ENCODE measurements at places on chromosomes 1 and 21. TPM values are rescaled to one million over a fixed set of nuclear protein-coding genes. Genes with fewer than 3 reads are reported as not detected.

OR2L3 gene
- not detected for total RNA-seq

- H3K4me1 ChIP-seq = no peaks in the 10 kb centered on the region
- no peaks in the 10 kb centered on the region for H3K36me3 ChIP-seq
- no peak for DNase-seq
- H3K27ac ChIP-seq = no peak overlapping the region
- no peaks in the 10 kb centered on the region for H3K27me3 ChIP-seq
Measured at GRCh38 chr1:217332431-217333065, 298.3 kb downstream of the GPATCH2 start.

DNA sequence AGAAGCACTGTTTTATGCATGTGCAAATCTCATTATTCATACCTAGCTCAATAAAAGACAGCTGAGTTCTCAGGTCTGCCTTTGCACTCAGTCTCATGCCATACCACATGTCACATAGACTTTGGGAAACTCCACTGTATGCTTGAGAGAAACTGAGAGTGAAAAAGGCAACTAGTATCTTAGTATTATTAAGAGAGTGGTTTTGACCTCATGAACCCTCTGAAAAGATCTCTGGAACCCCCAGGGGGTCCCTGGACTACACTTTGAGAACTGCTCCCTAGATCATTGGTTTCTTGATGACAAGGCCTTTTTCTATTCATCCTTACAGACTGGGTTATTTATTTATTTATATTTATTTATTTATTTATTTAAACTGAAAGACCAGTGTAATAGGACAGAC, 3.7 kb upstream of the RHEX start:
- H3K27me3 ChIP-seq = no peaks in the 10 kb centered on the region
- no peaks in the 10 kb centered on the region for H3K36me3 ChIP-seq
- H3K27ac ChIP-seq = no peak overlapping the region
- no peak overlapping the region for H3K4me3 ChIP-seq

GRCh38 chr1:2158272-2158671, 36.3 kb downstream of the FAAP20 start:
- peaks cover 2% of the 10 kb centered on the region for H3K36me3 ChIP-seq
- H3K27me3 ChIP-seq = no peaks in the 10 kb centered on the region
- no peak overlapping the region for H3K27ac ChIP-seq
- no peak for DNase-seq
- H3K4me1 ChIP-seq = no peaks in the 10 kb centered on the region
- H3K4me3 ChIP-seq = no peak overlapping the region

Data from right lobe of liver (tissue), 6 donors.